Adrenal gland (tissue), 19 donors: ENCODE measurements at places on chromosomes 12 and 14.

GRCh38 chr14:103999795-104000440 lies 57.6 kb upstream of the RD3L start:
- DNase-seq = no peak

- peak; percentile 57 for DNase-seq
Observed at GRCh38 chr14:77123381-77124325, 17.9 kb downstream of the ZDHHC22 start.

DNA sequence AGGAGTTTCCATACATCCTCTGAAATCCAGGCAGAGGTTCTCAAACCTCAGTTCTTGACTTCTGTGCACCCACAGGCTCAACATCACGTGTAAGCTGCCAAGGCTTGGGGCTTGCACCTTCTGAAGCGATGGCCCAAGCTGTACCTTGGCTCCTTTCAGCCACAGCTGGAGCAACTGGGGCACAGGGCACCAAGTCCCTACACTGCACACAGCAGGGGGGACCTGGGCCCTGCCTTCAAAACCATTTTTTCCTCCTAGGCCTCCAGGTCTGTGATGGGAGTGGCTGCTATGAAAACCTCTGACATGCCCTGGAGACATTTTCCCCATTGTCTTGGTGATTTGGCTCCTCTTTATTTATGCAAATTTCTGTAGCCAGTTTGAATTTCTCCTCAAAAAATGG lies 10.6 kb downstream of the AREL1 start:
- no peak for DNase-seq

- no peak for DNase-seq
Observed at GRCh38 chr14:25485381-25485780, 435.4 kb upstream of the STXBP6 start.

GRCh38 chr14:52876806-52877205 lies 74.0 kb downstream of the FERMT2 start:
- DNase-seq = no peak

- DNase-seq = no peak
Observed at GRCh38 chr12:12979731-12980259, 20.3 kb downstream of the HEBP1 start.
